ENCODE measurements at places on chromosomes 13 and 19.

GRCh38 chr13:27928805-27929753 is 9.3 kb downstream of the PDX1 start:
- DNase-seq, result no peak

DNA sequence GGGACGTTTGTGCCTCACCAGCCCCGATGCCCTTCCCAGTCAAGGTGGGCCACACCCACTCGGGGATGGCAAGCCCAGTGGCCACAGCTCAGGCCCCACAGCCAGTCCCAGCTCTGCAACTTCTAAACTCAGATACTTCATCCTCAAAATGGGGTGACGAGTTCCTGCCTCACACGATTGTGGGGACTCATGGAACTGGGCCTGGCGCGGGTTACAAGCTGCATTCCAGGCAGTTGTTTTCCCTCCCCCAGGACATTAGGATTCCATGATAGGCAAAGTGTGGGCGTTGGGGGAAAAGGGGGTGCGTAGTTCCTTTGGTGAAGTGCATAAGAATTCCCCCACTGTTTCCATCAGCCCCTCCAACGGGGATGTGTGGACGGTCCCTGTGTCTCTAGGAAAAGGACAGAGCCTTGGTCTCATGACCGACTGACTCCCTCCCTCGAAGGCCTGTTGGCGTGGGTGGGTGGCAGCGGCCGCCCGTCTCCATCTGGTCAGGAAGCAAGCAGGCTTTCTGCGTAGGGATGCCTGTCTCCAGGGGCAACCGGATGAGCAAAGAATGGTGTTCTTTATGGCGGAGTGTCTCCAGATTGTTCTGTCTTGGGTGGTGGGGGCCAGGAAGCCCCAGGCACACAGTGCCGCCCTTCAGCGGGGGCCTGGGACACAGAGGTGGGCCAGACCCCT is 21.1 kb upstream of the NPAS1 start:
- DNase-seq, result no peak

- DNase-seq, result peak; percentile 0
These were observed 257.0 kb downstream of the ENOX1 start for GRCh38 chr13:43529796-43530195.

GRCh38 chr19:41929536-41930071 is 1.4 kb upstream of the ERFL start:
- no peak for DNase-seq

- DNase-seq, result peak; percentile 13
These were observed 41.6 kb upstream of the C13orf42 start for GRCh38 chr13:51152701-51153100.

- DNase-seq, result no peak
These were observed 1256.4 kb downstream of the DIAPH3 start for GRCh38 chr13:58907347-58907746.

- no peak for DNase-seq
These were observed 89.6 kb upstream of the SPRY2 start for GRCh38 chr13:80430561-80430960.

DNA sequence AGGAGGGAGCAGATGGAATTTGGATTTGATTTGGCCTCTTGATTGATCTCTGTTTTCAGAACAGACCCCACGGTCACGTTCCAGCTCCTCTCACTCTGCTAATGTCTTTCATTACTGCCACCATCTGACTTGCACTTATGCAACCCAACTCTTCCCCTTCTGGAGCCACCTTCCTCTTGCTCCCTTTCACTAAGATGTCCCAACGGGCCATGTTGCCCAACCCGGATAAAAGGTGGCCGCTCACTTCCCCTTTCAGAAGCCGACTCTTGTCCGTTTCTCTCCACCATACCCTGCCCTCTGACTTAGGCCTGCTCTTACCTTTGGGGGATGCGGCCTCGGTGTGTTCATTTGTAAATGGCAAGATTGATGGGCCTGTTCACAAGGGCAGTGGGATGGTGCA is 27.4 kb upstream of the CYP4F8 start:
- no peak for DNase-seq

DNA sequence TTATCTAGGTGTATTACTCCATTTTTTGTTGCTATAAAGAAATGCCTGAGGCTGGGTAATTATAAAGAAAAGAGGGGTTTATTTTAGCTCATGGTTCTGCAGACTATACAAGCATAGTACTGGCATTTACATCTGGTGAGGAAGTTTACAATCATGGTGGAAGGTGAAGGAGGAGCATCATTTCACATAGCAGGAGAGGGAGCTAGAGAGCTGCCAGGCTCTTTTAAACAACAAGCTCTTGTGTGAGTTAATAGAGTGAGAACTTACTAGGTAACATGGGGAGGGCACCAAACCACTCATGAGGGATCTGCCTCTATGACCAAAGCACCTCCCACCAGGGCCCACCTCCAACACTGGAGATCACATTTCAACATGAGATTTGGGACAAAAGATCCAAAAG is 221.7 kb upstream of the GPC6 start:
- peak; percentile 8 for DNase-seq

GRCh38 chr13:112254900-112255299 is 121.3 kb upstream of the SPACA7 start:
- no peak for DNase-seq

DNA sequence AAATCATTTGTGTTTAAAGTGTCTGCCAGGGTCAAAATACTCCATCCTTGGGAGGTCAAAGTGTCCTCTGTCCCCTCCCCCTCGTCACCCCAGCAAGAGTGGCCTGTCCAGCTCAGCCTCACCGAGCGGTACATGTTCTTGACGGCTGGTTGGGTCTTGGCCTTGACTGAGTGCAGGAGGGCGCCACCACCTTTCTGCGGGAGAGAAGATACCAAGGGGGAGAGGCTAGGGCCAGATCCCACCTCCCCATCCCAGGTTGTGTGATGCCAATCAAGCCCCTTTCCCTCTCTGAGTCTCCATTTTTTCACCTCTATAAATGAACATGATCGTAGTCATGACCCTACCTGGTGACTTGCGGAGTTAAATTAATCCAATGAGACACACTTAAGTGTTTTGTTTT is 6.1 kb downstream of the CRB3 start:
- no peak for DNase-seq

GRCh38 chr13:89748716-89749115 is 1598.8 kb upstream of the MIR17HG start:
- DNase-seq, result no peak

DNA sequence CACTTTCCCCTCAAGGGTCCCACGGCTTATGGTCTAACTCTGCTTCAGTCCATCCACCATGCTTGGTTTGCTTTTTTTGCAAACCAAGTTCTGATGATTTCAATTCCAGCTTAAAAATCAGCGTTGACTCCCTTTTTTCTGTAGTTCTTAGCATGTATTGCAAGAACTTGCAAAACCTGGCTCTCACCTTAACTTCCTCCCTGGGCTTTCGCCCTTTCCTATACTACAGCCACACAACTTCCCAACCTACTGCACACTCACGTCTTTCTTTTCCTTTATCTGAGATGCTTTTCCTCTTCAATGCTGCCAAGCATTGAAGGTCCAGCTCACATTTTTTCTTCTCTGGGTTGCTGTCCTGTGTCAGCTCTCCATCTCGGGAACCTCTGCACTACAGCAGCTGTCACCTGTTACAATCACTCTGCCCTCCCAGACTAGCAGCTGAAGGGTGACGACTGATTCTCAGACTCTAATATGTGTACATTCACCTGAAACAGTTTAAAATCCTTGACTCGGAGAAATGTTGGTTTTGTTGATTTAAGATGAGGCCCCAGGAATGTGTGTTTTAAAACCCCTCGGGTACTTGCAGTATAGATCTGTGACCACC is 143.7 kb downstream of the FREM2 start:
- DNase-seq, result peak; percentile 45

DNA sequence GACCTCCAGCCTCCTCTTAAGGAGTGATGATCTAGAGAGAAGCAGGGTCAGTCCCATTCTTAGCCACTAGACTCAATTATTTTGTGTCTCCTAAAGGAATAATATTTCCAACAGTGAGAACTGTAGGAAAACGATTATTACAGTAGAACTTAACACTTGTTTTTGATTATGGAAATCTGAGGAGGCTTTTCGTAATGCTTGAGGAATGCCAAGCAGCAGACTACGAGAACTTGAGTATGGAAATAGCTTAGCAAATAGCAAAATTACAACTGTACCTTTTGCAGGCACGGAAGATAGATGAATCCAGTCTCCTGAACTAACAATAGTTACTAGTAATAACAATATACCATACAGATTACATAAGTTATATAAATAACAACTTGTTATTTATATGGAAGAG is 12.2 kb downstream of the BRD4 start:
- DNase-seq, result no peak

GRCh38 chr19:1884719-1885334 is 469 bp downstream of the ABHD17A start:
- DNase-seq, result no peak

GRCh38 chr19:31980796-31981195 is 364.6 kb upstream of the ZNF507 start:
- DNase-seq, result no peak

DNA sequence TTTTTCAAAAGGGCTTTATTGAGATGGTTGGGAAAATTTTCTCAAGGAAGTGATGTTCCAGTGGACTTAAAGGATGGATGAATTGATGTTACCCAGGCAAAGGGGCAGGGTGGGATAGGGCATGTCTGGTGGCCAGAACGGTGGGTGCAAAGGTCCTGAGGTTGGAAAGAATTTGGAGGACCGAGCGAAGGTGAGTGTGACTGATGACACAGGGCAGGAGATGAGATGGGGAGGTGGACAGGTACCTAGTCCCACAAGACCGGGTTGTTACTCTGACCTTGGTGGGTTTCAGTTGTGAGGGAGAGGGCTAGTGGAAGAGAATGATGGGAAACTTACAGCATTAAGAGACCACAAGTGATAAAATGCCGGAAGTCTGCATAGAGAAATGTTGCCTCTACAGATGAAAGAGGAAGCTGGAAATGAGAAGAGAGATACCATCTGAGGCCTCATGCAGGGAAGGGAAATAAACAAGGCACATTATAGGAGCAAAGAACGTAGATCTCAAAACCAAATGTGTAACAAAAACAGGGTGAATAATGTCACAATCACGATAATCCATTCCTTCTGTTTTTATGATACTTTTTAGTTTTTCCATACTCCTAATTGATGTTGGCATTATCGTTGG is 4.5 kb downstream of the ADGRE1 start:
- no peak for DNase-seq

DNA sequence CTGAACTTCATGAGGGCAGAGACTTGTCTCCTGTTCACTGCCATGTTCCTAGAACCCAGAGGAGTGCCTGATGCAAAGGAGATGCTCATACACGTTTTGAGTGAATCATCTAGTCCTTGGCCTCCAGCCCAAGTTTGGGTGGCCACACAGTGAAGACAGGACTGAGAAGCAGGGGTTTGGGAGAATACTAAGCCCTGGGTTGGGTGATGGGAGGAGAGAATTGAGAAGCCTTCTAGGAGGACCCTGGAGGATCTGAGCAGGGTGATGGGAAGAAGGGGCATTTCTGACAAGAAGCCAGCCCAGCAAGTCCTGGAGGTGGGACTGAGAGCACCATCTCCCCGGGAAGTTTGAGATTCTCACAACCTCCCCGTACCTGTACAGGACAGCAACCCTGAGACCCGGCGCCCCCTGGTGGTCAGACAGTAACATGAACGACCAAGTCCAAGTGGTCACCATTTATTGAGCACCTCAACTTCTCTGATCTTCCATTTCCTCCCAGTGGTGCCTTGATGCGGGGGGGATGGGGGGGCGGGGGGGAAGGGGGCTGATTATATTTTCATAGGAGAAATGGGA is 11.0 kb downstream of the CTU1 start:
- DNase-seq, result peak; percentile 66

DNA sequence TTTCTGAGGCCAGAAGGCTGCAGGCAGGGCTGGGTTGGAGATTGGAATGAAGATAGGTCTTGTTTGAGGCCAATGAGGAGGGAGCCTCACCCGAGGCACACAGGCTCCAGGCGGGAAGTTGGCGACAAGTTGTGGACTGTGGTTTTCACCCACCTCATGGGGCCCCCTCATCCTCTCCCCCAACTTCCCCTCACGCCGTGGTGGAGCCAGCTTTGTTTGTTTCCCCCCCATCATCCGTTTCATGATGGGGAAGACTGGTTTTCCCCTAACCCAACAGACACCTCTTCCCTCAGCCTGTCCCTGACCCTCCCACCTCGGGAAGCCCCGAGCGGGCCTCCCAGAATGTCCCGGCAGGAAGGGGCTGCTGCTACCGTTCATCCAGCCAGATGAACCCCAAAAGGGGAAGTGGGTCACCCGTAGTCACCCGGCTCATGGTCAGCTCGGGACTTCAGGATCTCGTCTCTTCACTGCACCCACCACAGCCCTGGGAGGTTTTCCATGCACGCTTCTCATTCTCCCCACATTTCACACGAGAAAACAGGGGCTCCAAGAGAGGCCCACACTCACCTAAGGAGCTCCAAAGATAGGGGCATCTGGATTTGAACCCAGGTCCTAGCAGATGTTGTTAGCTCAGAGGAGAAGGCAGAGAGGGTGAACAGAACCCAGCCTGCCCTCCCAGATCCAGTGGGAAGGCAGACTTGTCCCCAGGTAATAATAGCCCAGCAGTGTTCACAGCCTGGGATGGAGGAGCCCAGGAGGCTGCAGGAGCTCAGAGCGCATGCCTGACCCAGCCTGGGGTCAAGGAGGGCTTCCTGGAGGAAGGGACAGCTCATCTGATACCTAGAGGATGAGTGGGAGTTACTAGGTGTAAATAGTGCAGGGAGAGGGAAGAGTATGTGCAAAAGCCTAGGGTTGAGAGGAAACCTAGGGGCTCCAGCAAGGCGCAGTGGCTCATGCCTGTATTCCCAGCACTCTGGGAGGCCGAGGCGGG is 23.5 kb downstream of the CEACAM16 start:
- no peak for DNase-seq

GRCh38 chr19:40668991-40669614 is 21.3 kb downstream of the NUMBL start:
- DNase-seq, result no peak

DNA sequence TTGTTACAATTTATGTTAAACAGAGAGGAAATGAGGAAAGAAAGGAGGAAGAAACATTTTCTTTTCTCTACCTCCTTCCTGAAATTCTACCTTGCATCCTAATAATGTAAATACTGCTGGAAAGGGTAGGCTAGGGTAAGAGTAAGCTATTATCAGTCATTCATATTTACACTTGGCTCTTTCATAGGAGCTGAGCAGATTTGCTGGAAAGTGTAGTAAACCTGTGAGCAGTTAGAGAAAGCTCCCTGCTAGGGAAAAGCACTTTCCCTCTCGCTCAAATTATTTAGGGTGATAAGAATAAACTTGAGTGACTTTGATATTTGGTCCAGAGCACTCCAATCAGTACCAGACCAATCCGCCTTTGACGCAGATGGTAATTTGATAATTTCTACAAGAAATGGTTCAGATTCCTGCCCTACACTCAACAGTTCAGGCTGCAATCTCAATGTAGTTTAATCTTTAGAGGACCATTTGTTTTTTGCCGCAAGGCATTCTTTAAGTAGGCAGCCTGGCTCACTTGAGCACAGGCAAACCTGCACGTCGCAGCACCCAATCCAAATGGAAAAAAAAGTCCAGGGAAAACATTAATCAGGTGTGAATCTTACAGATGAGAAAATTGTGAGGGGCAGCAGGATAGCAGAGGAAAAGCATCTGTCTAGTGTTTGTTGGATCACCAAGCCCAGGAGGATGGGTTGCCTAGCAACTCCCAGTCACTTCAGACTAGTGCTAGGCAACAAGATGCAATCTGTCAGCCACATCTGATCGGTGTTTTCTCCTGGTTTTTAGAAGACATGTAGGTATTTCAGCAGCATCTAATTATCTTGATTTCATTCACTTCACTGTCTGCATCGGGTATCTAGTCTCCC is 68.6 kb upstream of the KL start:
- DNase-seq, result peak; percentile 70

GRCh38 chr13:90717451-90717936 is 630.0 kb upstream of the MIR17HG start:
- DNase-seq, result no peak

GRCh38 chr13:89514534-89515312 is 1832.8 kb upstream of the MIR17HG start:
- peak; percentile 66 for DNase-seq

- DNase-seq, result no peak
These were observed 3.5 kb upstream of the LGALS4 start for GRCh38 chr19:38816131-38816750.

All from NCI-H146 (cell line).